ENCODE measurements at places on chromosomes 6 and 20. TPM values are rescaled to one million over a fixed set of nuclear protein-coding genes. Genes with fewer than 3 reads are reported as not detected.

DNA sequence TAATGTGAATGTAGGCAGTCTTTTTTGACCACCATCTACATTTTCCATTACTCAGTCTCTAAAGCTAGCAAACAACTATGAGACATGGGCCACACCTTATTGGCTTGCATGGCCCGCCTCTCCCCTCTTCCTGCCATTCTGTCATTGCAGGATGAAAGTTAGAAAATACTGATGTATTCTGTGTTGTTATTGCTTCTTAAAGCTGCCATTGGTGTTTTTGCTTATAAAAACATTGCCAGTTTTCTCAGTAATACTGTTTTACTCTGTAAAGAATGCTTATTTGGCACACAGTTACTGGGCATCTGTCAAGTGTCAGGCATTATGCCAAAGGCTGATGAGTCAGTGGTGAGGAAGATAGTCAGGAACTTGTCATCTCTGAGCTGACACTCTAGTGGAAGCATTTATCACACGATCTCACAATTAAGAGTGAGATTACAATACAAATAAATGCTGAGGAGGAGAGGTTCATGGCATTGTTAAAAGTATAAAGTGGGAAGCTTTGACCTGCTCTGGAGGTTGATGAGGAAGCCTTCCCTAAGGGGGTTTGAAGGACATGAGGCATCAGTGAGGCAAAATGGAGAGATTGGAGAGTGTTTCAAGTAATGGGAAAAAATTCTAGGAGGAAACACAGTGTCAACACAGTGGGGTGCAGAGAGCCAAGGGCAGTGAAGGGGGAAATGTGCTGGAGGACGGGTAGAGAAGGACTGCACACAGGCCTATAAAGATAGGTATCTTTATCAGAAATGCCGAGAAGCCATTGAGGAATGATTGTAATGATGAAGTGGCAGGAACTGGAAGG, 14.7 kb downstream of the KLHL32 start:
- peak; percentile 50 for DNase-seq
- no peaks in the 10 kb centered on the region for H3K27me3 ChIP-seq
- H3K36me3 ChIP-seq, result no peaks in the 10 kb centered on the region
- peaks cover 20% of the 10 kb centered on the region for H3K4me1 ChIP-seq

Gene PLCB1
- 13.4 TPM for total RNA-seq

DNA sequence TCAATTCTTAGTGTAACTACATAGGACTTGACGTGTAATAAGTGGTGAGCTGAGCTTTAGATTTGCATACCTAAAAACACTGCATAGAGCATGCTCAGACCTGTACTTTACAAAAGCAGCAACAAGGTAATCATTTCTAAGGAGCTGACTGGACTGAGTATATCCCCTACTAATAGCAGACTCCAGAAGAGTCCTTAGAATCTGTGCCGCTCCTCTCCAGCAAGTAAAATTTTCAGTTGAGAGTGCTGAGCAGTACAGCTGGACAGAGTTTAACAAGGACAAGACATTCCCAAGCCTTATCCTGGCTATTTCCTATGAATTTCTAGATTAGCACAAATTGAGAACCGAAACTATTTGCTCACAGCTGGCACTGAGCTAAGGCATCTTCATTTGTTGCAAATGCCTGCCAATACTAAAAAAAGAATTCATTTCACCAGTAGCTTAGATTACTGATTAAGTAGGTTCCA, 26.1 kb upstream of the KLHL31 start:
- no peak overlapping the region for H3K4me3 ChIP-seq
- no peak overlapping the region for H3K27ac ChIP-seq
- H3K36me3 ChIP-seq, result no peaks in the 10 kb centered on the region

DNA sequence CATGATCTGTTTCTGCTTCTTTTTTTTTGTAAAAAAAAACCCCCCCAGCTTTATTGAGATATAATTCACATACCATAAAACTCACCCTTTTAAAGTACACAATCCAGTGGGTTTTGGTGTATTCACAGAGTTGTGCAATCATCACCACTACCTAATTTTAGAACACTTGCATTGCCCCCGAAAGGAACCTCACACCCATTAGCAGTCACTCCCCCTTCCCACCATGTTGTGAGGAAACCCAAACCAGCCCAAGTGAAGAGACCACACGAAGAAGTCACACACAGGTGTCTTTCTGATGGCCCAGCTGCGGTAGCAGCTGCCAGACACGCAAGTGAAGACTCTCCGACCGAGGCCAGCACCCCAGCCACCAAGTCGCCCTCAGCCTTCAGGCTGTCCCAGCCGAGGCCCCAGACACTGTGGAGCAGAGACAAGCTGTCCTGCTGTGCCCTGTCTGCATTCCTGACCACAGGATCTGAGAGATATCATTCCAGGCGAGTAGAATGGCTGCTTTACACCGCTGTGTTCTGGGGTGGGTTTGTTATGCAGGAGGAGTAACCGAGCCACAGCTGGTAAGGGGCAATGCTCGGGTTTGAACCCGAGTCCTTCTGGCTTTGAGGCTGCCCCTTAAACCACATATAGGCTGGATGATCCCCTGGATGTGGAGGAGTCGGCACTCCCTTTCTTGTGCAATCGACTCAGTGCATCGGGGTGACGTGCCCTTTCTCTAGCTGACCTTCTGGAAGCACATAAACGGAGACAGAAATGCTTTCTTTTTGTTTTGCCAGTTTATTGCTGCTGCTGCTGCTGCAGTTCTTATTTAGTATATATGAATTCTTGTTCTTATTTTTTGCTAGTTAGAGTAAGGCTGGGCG, 59.1 kb upstream of the PTPN1 start:
- H3K4me3 ChIP-seq, result peak overlapping the region; percentile 60
- peaks cover 11% of the 10 kb centered on the region for H3K4me1 ChIP-seq
- no peaks in the 10 kb centered on the region for H3K27me3 ChIP-seq
- peak; percentile 87 for DNase-seq
- H3K27ac ChIP-seq, result peak overlapping the region; percentile 75

DNA sequence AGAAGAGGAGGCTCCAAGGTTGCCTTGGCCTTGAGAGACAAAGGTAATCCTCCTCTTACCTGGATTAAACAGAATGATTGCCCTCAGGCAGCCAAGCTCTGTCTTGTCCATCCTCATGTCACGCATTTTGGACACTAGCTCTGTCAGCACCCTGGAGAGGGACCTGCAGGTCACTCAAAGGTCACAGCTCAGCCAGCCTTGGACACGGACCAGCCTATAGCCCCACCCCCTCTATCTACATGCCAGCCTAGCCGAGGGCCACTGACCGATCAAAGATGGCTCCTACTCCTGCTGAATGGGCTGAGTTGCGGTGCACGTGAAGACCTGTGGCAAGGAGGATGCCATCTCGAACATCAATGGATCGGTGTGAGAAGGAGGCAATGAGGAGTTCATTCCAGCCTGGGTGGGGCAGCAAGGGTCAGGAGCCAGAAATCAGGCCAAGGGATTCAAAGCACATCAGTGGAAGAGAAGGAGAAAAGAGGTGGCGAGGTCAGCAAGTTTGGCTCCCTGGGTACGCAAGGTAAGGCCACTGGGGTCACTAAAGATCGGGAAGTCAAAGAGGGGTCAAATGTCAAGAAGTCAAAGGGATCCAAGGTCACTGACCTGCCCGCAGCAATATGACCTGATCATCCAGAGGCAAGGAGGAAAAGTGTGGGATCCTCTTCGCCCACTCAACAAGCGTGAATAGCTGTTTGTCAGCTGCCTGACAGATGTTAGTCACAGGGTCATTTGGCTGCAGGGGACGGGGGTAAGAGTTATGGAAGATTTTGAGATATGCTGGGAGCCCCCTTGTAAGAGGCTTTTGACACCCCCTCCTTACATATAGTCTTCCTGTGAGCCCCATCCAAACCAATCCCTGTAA, 3.3 kb upstream of the COL11A2 start:
- H3K4me3 ChIP-seq, result no peak overlapping the region
- DNase-seq, result no peak
- no peak overlapping the region for H3K27ac ChIP-seq
- H3K36me3 ChIP-seq, result peaks cover 34% of the 10 kb centered on the region

Gene PROKR2
- not detected for total RNA-seq

Gene ZNF512B
- total RNA-seq, result 14.5 TPM

Gene CDSN
- not detected for total RNA-seq

Gene SLPI
- 2.1 TPM for total RNA-seq

GRCh38 chr20:62543470-62544302, 67.9 kb upstream of the GATA5 start:
- no peaks in the 10 kb centered on the region for H3K4me1 ChIP-seq
- peaks cover 22% of the 10 kb centered on the region for H3K27me3 ChIP-seq
- H3K4me3 ChIP-seq, result no peak overlapping the region
- DNase-seq, result no peak
- no peak overlapping the region for H3K27ac ChIP-seq

Gene ESR1
- 3.3 TPM for total RNA-seq

Gene SASH1
- 61.0 TPM for total RNA-seq

Gene RBPJL
- not detected for total RNA-seq

Gene TAGAP
- not detected for total RNA-seq

Gene C6orf141
- not detected for total RNA-seq

DNA sequence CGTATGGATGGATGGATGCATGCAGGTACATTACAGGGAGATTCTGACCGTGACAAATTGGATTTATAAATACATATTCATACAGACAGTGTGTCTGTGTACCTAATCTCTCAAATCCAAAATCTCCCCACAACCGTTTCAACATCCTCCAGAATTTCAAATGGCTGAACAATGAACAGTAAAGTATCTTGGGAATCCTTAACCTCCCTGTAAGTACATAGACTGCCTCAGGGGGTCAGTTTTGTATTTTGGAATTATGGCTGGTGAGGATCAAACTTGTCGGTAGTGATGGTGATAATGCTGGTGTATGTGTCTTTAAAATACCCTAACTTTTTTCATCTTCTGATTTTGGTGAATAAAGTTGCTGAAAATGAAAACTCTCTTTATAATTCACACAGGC, 246.2 kb downstream of the FOXC1 start:
- no peak overlapping the region for H3K4me3 ChIP-seq
- peaks cover 1% of the 10 kb centered on the region for H3K4me1 ChIP-seq
- no peaks in the 10 kb centered on the region for H3K36me3 ChIP-seq
- no peaks in the 10 kb centered on the region for H3K27me3 ChIP-seq
- no peak overlapping the region for H3K27ac ChIP-seq
- DNase-seq, result no peak

- DNase-seq, result no peak
- no peak overlapping the region for H3K27ac ChIP-seq
- H3K36me3 ChIP-seq, result no peaks in the 10 kb centered on the region
Measured at GRCh38 chr20:44454306-44454963, 21.2 kb upstream of the TTPAL start.

DNA sequence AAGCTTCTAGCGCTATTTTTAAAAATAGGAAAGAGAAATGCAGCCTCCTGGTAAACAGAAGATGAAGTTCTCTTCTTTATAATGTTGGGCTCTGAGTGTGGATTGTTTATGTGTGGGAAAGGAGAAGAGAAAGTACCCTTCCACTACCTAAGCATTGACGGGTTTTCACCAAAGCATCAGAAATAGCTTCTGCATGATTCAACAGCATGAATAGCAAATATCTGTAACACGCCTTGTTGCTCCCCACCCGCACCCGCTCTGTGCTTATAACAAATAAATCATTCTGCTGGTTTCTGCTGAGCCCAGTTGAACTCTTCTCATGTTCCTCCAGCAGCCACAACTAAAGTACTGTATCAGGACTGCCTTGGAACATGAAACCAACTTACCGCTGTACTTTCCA, 20.7 kb downstream of the TXLNB start:
- no peak for DNase-seq
- no peak overlapping the region for H3K4me3 ChIP-seq
- no peaks in the 10 kb centered on the region for H3K27me3 ChIP-seq
- H3K27ac ChIP-seq, result no peak overlapping the region
- H3K4me1 ChIP-seq, result no peaks in the 10 kb centered on the region

GRCh38 chr6:138245751-138246150, 27.5 kb upstream of the PBOV1 start:
- H3K27ac ChIP-seq, result no peak overlapping the region
- H3K4me3 ChIP-seq, result no peak overlapping the region
- no peaks in the 10 kb centered on the region for H3K36me3 ChIP-seq
- H3K4me1 ChIP-seq, result peaks cover 1% of the 10 kb centered on the region

Gene MCHR2
- not detected for total RNA-seq

DNA sequence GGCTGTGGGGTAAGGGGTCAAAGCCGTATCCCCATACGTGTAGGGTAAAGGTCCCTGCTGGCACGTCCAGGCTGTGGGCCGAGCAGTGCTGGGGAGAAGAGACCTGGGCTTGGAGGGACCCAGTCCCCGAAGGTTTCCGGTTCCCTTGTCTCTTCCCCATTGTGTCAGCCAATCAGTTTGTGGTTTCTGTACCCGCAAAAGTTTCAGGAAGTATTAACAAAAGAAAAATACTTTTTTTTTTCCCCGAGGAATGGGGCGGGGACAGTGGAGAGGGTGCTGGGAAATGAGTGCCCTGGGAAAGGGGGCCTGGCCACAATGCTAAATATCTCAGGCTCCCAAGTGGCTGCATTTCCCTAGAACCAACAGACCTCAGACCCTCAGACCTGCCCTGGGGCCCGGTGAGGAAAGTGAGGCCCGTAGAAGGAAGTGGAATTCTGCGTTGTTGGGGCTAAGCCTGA, 15.2 kb upstream of the AMD1 start:
- H3K4me1 ChIP-seq, result no peaks in the 10 kb centered on the region
- no peaks in the 10 kb centered on the region for H3K36me3 ChIP-seq
- no peaks in the 10 kb centered on the region for H3K27me3 ChIP-seq
- H3K4me3 ChIP-seq, result no peak overlapping the region

DNA sequence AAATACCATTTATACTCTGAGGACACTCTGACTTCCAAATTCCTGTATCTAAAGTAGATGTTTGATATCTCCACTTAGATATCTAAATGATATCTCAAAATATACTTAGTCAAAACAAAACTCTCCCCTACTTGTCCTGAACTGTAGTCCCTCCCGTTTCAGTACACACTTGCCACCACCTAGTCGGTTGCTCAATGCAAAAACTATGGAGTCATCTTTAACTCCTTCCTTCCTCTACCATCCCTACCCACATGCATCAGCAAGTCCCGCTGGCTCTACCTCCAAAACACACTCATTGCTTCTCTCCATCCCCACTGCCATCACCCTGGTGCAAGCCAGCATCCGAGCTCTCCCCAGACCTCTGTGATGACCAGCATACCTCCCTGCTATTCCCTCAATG, 13.2 kb downstream of the STX7 start:
- H3K36me3 ChIP-seq, result peaks cover 24% of the 10 kb centered on the region
- H3K27me3 ChIP-seq, result no peaks in the 10 kb centered on the region
- no peaks in the 10 kb centered on the region for H3K4me1 ChIP-seq
- no peak overlapping the region for H3K27ac ChIP-seq
- no peak for DNase-seq

All from osteoblast (primary cell).